Fibroblast of upper back skin (primary cell): ENCODE measurements at places on chromosomes 7 and 10.

DNA sequence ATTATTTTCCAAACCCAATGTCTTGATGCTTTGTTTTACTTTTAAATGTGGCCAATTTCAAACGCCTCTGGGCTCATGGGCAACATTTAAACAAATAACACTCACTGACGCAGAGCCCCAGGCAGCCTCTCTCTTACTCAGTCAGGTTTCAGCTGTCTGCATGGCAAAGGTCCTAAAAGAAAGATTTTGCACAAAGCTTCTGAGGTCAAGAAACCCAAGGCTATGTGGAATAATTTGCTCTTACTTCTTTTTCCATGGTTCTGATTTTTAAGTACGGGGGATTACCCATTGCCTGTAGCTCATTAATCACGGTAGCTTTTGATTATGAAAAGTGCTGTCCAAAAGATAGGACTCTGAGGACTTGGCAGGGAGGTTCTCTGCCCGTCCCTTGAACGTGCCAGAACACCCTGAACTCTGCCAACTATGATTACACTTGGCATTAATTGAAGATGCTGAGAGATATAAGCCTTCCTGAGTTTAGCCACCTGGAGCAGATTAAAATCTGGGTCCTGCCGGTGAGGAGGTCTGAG is 14.1 kb upstream of the MSRB2 start:
- no peak for DNase-seq

DNA sequence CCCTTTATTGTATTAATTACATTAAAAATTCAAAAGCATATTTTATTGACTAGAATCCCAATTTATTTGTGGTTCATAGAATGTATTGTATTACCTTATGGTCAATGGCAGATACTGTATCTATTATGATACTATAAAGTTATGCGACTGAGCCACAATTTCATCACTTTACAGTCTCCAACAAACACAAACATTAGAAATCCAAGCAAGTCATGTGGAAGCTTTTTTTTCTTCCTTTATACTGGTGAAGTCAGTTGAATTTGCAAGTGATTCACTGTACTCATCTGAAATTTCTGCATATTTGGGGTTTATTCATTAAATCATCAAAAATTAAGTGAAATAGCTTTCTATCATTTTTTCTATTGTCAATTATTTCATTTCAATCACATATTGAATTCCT is 54.3 kb downstream of the BMPER start:
- no peak for DNase-seq

DNA sequence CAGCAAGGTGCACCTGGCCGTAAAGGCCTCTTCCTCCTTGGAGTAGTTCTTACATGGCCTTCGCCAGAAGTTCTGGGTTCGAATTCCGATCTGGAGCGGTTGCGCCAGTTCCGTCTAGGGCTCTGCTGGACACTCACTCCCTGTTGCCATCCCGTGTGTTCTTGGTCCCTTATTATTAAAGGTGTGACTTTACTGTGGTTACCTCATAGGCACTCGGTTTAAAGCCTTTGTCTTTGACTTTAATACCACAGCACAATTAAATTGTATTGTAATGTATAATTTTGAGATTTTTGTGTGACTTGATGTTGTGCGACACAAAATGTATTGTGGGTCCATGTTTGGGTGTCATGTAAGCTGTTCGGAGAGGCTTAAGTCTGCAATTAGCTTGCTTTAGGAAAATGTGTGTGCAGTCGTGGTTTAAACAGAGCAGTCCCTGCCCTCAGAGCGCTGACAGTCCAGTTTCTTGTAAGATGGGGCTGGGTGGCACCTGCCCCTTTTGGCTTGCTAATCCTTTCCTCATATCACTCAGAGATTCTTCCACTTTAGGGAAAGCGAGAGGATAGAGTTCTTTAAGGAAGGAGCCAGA is 919 bp downstream of the INPP5F start:
- DNase-seq, result no peak

- DNase-seq, result peak; percentile 14
Observed at GRCh38 chr10:137031-137430, 1.8 kb downstream of the ZMYND11 start.

- peak; percentile 41 for DNase-seq
Observed at GRCh38 chr10:75229971-75230370, 5.8 kb downstream of the COMTD1 start.

DNA sequence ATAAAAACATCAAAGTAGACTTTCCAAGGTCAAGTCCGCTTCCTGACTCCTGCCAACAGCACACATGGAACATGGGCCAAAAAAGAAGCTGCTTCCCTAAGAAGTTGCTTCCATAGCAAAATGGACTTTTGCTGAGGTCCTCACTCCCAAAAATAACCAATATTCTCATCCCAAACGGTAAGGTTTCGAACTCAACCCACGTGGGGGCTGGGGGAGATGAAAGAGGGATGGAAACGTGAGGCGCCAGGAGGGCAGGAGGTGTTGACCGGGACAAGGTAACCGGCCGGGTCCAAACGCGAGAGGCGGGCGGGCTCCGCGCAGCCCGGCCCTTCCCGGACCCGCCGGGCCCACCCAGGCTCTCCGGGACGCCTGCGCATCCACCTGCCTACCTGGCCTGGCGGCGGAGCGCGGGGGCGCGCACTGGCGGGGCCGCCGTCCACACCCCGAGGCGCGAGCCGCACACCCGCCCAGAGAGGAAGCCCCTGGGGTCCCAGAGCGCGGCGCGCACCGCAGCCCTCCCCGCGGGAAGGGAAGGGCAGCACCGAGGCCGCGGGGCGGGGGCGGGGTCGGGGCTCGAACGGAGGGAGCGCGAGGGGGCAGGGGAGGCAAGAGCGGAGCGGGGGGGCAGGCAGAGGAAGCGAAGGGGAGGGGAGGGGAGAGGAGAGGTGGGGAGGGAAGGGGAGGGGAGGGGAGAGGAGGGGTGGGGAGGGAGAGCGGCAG is 742 bp downstream of the LMBR1 start:
- DNase-seq, result peak; percentile 17

DNA sequence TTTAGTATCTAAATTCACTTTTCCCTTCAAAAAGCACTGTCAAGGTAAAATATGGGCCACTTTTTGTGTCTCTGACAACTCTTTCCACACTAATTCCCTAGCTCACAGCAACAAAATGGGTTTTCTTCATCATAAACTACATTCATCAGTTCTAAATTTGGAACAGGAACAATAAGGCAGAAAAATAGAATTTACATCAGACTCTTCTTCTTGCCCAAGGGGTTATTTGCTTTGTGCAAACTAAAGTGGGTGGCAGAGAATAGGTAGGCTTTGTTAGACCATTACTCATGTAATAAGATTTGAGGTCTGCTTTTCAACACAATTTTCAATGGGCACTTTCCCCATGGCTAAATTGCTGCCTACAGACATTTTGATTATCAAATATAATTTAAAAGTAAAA is 17.6 kb upstream of the PPP1R17 start:
- DNase-seq, result no peak

DNA sequence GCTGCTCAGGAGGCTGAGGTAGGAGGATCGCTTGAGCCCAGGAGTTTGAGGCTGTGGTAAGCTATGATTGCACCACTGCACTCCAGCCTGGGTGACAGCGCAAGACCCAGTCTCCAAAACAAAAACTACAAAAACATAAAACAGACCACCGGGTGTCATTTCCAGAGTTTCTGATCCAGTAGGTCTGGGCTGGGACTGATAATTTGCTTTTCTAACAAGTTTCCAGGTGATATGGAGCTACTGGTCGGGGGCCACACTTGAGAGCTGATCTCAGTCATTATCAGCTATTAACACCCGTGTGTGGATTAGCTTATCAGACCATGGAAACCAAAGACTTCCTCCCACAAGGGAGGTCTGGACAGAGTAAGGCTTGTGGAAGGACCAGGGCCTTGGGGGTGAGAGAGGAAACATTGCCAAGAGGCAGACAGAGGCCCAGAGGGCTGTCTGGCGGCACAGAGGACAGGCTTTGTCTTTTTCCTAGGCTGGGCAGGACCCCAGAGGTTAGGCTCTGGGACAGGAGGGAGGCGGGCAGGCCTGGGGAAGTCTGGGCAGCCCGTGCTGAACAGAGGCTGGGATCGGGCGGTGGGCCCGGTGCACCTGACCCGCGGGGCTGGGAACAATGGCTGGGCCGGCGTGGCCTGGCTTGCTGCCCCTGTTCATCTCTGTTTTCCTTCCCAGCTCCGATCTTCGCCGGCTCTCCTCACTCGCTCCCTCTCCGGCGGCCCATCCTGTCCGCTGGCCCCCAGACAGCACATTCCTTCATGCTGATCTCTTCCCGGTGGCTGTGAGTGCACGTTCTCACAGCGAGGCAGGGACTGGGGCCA is 25.2 kb downstream of the TMEM270 start:
- DNase-seq, result peak; percentile 77

DNA sequence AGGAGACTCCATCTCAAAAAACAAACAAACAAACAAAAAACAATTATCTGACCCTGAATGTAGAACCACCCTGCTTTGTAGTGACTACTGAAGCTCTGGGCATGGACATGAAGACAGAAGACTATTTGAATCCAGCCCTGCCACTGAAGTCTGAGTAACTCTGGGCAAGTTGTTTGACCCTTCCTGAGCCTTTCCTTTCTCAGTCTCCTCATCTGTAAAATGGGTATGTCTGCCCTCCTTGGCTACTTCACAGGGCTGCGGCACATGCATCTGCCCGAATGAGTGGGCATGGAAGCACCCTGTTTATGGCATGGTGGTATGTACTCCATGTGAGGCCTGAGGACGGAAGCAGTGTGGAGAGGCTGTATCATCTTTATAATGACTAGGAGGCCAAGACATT is 22.2 kb upstream of the MALSU1 start:
- DNase-seq, result no peak

DNA sequence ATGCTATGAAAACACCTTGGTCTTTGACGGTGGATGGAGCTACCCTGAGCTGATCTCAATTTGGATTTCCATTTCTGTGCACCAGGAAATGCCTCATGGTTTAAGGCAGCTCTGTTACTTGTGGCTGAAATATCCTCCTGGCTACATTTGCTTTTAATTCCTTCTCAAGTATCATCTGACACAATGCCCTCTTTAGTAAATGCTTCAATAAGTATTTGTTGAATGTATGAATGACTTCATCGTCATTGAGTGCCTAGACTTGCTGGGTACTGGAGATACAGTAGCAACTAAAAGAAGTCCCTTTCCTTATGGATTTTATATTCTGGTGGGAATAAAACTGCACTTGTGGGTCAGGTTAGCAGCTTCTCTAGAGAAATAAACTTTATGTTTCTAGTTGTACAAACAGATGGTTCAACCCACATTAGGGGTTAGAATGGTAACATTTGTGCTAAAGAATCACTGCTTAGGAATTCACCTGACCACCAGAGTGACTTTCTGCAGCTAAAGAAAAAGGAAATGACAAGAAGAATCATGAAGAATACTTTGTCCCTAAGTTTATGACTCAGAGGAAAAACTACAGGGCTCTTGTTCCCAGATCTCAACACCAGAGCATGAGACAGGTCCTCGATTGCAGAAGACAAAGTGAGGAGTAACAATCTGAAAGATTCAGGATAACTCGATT is 21.8 kb upstream of the SMNDC1 start:
- DNase-seq, result peak; percentile 82

- no peak for DNase-seq
Observed at GRCh38 chr7:36393826-36394225, 4.2 kb downstream of the ANLN start.

DNA sequence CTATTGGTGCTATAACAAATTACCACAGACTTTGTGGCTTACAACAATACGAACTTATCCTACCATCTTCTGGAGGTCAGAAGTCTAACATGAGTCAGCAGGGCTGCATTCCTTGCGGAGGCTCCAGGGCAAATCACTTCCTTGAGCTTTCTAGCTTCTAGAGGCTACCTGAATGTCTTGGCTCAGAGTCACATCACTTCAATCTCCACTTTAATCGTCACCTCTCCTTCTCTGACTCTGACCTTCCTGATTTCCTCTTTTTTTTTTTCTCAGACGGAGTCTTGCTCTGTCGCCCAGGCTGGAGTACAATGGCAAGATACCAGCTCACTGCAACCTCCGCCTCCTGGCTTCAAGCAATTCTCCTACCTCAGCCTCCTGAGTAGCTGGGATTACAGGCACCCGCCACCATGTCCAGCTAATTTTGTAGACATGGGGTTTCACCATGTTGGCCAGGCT is 44.6 kb upstream of the ANAPC16 start:
- DNase-seq, result peak; percentile 86

GRCh38 chr10:3239920-3240894 is 67.6 kb upstream of the PITRM1 start:
- no peak for DNase-seq

GRCh38 chr7:146175716-146176115 is 59.1 kb downstream of the CNTNAP2 start:
- peak; percentile 21 for DNase-seq

- DNase-seq, result no peak
Observed at GRCh38 chr7:47343061-47343455, 238.9 kb downstream of the TNS3 start.

DNA sequence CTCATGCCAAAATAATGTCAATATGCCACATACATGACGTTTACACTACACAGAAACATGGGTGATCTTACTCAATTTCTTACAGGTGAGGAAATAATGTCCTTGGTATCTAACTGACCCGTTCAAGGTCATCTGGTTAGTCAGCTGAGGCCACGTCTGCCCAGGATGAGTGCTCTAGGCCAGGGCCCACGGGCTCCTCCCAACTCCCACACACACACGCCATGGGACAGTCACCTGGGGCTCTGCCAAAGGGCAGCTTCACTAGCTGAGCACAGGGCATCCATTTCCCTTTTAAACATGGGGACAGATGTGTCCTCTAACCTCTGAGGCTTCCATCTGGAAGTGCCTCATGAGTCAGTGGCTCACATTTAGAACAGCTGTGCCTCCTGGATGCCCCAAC is 123.9 kb downstream of the TNS3 start:
- DNase-seq, result peak; percentile 74

GRCh38 chr7:43646603-43647338 is 63.9 kb downstream of the STK17A start:
- DNase-seq, result peak; percentile 31

GRCh38 chr10:31617133-31617532 is 298.1 kb downstream of the ZEB1 start:
- DNase-seq, result no peak

DNA sequence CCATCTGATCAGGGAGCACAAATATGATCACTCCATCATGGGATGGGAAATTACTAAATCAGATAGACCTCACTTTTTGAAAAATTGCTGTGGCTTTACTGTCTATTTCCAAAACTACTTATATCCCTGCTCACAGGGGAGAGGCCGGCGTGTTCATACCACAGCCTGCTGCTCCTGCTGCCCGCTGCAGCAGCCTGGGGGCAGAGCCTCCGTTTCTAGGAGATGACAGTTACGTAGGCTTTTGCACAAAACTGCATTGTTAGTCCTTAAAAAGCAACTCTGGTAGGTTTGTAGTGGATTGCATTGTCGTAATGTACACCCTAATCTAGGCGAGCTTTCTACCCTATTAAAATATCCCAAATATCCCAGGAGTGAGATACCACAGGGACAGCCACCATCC is 203.7 kb downstream of the EBF3 start:
- no peak for DNase-seq

GRCh38 chr10:78070726-78071125 is 37.1 kb downstream of the RPS24 start:
- no peak for DNase-seq

- no peak for DNase-seq
Observed at GRCh38 chr10:47359101-47359500, 10.9 kb downstream of the RBP3 start.

DNA sequence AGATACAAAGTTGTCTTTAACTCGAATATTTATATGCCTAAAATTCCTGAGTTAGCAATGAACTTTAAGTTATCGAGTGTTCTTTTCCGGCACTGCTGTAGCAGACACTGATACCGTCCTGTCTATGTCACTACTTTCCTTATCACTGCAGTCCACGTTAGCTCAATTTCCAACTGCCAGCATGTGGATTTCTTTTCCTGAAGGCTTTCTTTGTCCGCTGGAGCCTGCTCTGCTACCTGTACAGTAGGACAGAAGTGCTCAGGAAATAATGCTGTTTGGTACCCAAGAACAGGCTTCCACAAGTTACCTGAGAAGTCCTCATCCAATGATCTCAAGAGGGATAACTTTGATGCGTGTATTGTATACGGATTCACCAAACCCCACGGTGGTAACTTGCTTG is 329.4 kb downstream of the NXPH1 start:
- DNase-seq, result no peak
